ENCODE measurements at places on chromosomes 1 and 21. TPM values are rescaled to one million over a fixed set of nuclear protein-coding genes. Genes with fewer than 3 reads are reported as not detected.

Gene CDC14A
- 13.1 TPM for total RNA-seq

Gene TNFRSF9
- 11.6 TPM for total RNA-seq

Gene TSSK3
- total RNA-seq: 1.9 TPM

Gene PYGO2
- 36.3 TPM for total RNA-seq

Gene C4BPA
- total RNA-seq: not detected

Gene SPRR2F
- not detected for total RNA-seq

Gene AVPR1B
- total RNA-seq: not detected

Gene IGFN1
- total RNA-seq: not detected

DNA sequence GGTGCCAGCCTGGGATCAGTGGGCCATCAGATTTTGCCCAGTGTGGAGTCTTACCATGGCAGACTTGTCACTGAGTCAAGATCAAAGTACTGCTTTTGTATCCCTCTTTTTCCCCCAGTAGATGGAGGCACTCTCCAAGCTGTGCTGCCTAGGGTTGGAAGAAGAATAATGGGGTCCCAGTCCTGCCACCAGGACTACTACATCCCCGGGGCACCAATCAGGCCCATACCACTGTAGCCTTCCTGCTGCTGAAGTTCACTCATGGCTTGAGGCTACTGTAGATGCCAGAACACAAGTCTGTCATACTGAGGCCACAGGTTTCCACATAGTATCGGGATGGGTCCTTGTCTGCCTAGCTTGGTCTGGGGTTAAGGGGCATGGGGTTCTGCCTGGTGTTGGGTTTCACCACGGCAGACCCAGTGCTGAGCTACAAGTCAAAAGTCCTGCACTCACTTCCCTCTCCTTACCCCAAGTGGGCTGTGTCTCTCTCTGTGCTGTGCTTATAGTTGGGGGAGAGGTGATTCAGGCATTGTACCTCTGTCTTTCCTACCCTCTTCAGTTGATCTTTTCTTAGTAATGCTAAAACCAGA is 53.4 kb downstream of the PKN2 start:
- H3K4me1 ChIP-seq: peaks cover 9% of the 10 kb centered on the region
- H3K4me3 ChIP-seq: no peak overlapping the region
- peaks cover 30% of the 10 kb centered on the region for H3K36me3 ChIP-seq

DNA sequence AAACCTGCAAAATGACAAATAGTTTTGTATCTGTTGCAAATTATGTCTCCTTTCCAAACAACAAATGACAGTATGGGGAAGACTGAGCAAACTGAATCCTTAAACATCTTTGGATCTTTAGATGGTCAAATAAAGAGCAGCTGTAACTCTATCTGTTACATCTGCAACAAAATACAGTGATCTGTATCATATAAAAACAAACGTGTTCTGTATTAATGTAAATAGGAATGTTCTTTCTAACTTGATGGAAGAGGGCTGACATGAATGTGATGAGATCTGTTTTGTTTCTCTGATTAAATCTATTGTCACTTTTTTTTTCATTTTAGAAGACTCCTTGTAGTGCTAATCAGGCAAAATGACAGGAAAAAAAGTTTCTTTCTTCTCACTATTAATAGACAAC is 159.5 kb downstream of the GPATCH2 start:
- no peaks in the 10 kb centered on the region for H3K4me1 ChIP-seq
- H3K4me3 ChIP-seq: no peak overlapping the region
- no peak for DNase-seq
- no peak overlapping the region for H3K27ac ChIP-seq

DNA sequence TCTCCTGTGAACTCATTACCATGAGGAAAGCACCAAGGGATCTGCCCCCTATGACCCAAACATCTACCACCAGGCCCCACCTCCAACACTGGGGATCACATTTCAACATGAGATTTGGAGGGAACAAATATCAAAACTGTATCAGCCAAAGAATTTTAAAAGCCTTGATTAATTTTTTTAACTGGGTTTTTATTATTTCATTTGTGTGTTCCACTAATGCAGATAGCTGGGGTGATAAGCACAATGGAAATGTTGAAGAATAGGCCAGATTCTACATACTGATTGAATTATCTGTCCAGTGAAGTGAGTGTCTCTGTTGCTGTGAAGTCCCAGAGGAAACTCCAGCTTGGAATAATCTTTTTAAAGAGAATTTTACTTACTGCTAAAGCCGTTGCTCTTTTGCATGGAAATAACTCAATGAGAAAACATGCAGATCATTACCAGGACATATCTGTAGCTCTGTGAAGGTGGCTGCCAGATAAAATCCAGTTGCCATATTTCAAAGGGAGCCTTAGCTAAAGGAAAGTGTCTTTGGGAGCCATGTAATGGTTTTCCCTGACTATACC is 44.4 kb upstream of the DHCR24 start:
- peaks cover 3% of the 10 kb centered on the region for H3K27me3 ChIP-seq
- no peak for DNase-seq
- H3K27ac ChIP-seq: no peak overlapping the region
- no peaks in the 10 kb centered on the region for H3K36me3 ChIP-seq

GRCh38 chr1:208438112-208438699 is 194.0 kb upstream of the PLXNA2 start:
- H3K4me3 ChIP-seq: no peak overlapping the region
- H3K27me3 ChIP-seq: peaks cover 6% of the 10 kb centered on the region
- H3K4me1 ChIP-seq: no peaks in the 10 kb centered on the region
- no peak overlapping the region for H3K27ac ChIP-seq
- H3K36me3 ChIP-seq: no peaks in the 10 kb centered on the region

DNA sequence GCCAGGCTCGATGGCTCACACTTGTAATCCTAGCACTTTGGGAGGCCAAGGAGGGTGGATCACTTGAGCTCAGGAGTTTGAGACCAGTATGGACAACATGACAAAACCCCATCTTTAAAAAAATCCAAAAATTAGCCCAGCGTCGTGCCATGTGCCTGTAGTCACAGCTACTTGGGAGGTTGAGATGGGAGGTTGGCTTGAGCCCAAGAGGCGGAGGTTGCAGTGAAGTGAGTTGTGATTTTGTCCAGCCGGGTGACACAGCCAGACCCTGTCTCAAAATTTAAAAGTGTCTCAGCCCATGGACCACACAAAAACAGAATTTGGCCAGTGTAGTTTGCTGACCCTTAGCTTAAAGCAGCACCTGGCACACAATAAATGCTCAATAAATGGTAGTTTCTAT is 11.3 kb upstream of the TACSTD2 start:
- no peak overlapping the region for H3K27ac ChIP-seq
- peaks cover 33% of the 10 kb centered on the region for H3K27me3 ChIP-seq
- H3K4me1 ChIP-seq: peaks cover 9% of the 10 kb centered on the region
- DNase-seq: no peak
- no peaks in the 10 kb centered on the region for H3K36me3 ChIP-seq

DNA sequence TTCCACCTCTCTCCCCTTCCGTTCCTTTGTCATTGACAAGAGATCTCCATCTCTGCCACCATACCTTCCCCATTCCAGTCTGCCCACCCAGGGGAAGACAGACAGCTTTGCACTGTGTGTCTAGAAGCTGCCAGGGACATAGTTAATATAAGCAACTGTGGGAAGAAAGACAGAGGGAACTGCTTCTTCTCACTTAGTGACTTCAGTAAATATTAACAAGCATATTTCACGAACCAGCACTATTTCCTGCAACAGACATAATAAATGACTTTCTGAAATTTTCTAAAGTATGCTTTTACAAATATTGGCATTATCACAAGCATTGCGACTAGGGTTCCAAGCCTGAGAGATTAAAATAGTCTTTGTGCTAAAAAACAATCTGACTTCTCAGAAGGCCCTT is 43.2 kb upstream of the SLC6A9 start:
- DNase-seq: no peak
- no peak overlapping the region for H3K27ac ChIP-seq
- no peaks in the 10 kb centered on the region for H3K36me3 ChIP-seq

DNA sequence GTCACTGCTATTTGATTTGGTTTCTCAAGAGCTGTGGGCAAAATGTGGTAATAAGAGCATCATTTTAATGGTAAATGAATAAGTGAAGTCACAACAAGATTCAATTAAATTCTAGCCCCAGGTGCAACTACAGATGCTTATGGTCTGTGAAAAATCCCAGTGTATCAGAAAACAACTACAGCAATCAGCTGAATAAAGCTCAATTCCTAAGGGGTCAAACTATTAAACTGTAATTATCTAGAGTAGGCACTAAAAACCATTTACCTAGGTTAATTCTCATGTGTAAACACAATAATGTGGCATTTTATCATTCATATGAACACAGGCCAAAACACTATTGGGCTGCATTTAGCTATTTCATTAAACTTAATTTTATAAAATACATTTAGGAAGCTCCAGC is 9.6 kb downstream of the TARBP1 start:
- no peak for DNase-seq
- peaks cover 22% of the 10 kb centered on the region for H3K36me3 ChIP-seq
- no peaks in the 10 kb centered on the region for H3K27me3 ChIP-seq
- no peak overlapping the region for H3K4me3 ChIP-seq
- H3K27ac ChIP-seq: no peak overlapping the region

DNA sequence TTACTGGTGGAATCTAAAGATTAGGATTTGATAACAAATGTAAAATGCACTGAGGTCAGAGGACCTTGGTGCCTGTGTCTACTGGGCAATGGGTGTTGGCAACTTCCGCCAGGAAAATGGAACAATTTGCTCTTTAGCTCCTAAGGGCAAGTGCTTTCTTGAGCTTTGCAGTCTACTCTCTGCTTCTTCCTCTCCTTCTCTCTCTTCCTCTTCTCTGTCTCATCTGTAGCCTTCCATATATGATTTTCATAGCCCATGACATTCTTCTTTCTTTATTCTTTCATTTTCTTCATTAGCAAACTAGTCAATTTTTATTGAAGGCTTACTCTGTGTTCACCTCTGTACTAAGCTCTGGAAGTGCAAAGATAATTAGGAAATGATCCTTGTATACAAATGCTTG is 35.5 kb downstream of the OVGP1 start:
- DNase-seq: no peak
- H3K27me3 ChIP-seq: no peaks in the 10 kb centered on the region
- H3K4me1 ChIP-seq: no peaks in the 10 kb centered on the region
- H3K4me3 ChIP-seq: no peak overlapping the region
- H3K27ac ChIP-seq: no peak overlapping the region

DNA sequence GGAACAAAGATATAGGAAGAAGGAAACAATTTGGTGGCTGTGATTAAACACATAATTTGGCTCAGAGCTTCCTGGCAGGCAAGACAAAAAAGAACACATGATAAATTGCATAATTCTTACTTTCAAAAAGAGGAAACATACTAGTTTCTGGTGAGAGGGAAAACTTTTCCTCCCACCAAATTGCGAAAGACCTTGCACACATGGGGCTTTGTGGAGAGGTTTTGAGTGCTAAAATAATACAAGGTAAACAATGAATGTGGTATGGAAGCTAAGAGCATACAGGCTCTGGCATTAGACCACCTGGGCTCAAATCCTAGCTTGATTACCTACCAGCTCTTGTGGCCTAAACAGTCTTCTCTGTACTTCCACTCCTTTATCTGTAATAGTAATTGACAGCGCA is 140.2 kb upstream of the HOOK1 start:
- no peaks in the 10 kb centered on the region for H3K4me1 ChIP-seq
- H3K36me3 ChIP-seq: no peaks in the 10 kb centered on the region
- no peak for DNase-seq
- H3K27me3 ChIP-seq: no peaks in the 10 kb centered on the region
- H3K4me3 ChIP-seq: no peak overlapping the region
- H3K27ac ChIP-seq: no peak overlapping the region

DNA sequence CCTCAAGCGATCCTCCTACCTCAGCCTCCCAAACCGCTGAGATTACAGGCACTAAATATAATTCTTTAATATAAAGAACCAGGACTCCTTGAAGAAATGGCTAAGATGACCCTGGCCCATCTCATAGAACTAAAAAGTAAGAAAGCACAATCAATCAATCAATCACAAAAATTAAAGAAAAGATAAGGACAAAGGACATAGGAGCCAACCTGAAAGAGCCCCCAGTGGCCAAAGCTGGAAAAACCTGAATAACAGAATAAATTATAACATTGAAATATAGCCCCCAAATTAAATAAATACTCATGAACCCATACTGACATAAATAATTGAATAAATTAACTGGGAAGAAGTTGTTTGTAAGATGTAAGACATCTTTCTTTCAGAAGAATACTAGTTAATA is 8.9 kb downstream of the NUP210L start:
- no peak overlapping the region for H3K27ac ChIP-seq
- no peaks in the 10 kb centered on the region for H3K27me3 ChIP-seq
- H3K4me1 ChIP-seq: peaks cover 13% of the 10 kb centered on the region
- H3K36me3 ChIP-seq: no peaks in the 10 kb centered on the region

GRCh38 chr1:112464501-112464900 is 44.3 kb upstream of the WNT2B start:
- H3K36me3 ChIP-seq: no peaks in the 10 kb centered on the region
- peaks cover 9% of the 10 kb centered on the region for H3K4me1 ChIP-seq
- no peak for DNase-seq

- no peaks in the 10 kb centered on the region for H3K36me3 ChIP-seq
- peaks cover 4% of the 10 kb centered on the region for H3K27me3 ChIP-seq
These were observed 193.1 kb upstream of the DAB1 start for GRCh38 chr1:57616921-57617320.

- H3K4me3 ChIP-seq: no peak overlapping the region
- peaks cover 4% of the 10 kb centered on the region for H3K4me1 ChIP-seq
- peaks cover 10% of the 10 kb centered on the region for H3K27me3 ChIP-seq
- no peak overlapping the region for H3K27ac ChIP-seq
- H3K36me3 ChIP-seq: no peaks in the 10 kb centered on the region
- no peak for DNase-seq
These were observed 16.6 kb upstream of the S100A11 start for GRCh38 chr1:152053375-152053774.

GRCh38 chr1:72442262-72442661 is 159.9 kb upstream of the NEGR1 start:
- H3K27ac ChIP-seq: no peak overlapping the region
- no peaks in the 10 kb centered on the region for H3K4me1 ChIP-seq
- no peaks in the 10 kb centered on the region for H3K27me3 ChIP-seq
- H3K36me3 ChIP-seq: no peaks in the 10 kb centered on the region
- H3K4me3 ChIP-seq: no peak overlapping the region
- DNase-seq: no peak

DNA sequence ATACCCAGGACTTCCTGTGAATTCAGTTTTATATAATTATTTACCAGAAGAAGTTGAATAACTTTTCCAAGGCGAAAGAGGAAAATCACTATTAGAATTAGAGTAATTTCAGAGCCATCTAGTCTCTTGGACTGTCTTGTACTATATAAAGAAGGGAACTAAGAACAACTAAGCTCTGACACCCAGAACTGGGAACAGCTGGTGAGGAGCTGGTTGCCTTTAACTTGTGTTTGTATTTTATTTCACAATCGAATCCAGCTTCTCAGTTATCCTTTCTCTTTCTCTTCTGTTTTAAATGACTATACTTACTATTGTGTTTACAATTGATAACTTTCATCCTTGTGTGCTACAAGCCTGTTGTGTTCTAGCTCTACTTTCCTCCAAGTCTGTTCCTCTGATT is 8.4 kb downstream of the SNX27 start:
- no peak overlapping the region for H3K4me3 ChIP-seq
- H3K36me3 ChIP-seq: peaks cover 2% of the 10 kb centered on the region
- peaks cover 51% of the 10 kb centered on the region for H3K4me1 ChIP-seq
- no peak overlapping the region for H3K27ac ChIP-seq
